ENCODE measurements at places on chromosomes 7 and 10.

DNA sequence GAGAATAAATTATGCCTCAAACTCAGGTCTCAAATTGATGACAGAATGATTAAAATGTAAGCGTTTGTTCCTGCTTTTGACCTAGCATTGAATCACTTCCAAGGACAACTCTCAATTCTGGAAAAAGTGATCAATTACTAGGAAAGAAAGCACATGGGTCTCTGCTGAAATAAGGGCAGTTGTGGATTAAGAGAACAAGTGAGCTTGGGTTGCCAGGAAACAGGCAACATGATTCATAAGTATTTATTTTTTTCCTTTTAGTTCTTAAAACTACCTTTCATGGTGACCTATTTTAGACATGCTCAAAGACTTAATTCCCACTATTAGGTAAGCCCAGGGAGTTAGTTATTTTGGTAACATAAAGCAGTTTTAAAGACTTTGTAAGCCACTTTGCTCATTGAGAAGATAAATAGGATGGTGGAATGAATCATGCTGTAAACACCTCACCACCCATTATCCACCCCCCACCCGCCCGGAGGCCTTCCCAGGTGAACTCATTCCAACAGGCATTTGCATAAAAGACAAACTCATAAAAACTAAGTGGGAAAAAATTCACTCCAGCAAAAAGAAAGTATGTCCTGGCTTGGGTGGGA is 728.3 kb downstream of the SORCS1 start:
- no peak for DNase-seq

DNA sequence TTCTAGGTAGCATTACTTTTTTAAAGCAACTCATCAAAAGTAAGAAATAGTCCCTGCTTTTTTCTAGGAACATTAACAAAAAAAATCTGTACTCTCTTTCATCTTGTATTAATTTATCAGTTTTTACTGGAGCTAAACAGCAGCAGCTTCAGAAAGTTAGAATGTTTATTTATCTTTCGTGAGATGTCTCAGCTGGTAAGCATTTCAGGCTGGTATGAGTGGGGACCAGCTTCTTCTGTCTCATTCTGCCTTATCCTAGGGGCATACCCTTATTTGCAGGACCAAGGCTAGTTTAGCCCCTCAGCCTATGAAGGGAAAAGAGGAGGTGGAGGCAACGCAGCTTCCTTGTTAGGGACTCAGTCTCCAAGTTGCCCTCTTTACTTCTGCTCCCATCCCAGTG is 35.1 kb downstream of the LANCL2 start:
- no peak for DNase-seq

DNA sequence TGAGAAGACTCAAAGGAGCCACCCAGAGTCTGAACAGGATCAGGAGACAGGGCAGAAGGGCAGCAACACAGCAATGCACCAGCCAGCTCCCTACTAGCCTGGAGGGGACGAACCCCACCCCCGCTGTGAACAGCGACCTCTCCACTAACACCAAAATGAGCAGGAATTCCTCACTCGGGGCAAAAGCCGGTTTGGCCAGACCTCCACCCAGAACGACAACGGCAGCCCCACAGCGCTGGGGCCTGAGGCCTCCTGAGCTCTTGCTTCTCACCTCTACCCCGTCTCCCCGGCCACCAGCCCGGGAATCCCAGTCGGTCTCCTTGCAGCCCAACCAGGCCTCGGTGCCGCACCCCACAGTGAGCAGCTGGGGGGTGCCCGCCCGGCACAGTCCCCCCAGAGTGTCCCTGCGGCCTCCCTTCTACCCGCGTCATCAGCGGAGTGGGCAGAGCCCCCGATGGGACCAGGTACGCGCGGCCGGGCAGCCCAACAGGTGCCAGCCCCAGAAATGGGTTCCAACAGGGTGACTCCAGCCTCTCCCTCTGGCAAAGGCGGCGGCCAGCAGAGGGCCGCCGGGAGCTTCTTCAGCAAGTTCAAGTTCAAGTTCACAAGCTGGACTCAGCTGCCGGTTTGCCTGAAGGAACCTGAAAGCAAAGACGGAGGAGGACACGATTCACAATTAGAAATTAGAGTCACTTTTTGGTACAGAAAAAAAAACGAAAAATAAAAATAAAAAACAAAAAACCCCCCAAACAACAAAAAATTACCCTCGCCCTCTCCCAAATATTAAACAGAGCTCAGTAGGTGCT is 129.0 kb downstream of the MARCHF5 start:
- peak; percentile 3 for DNase-seq

GRCh38 chr7:35253460-35253709 is 515 bp downstream of the TBX20 start:
- no peak for DNase-seq

DNA sequence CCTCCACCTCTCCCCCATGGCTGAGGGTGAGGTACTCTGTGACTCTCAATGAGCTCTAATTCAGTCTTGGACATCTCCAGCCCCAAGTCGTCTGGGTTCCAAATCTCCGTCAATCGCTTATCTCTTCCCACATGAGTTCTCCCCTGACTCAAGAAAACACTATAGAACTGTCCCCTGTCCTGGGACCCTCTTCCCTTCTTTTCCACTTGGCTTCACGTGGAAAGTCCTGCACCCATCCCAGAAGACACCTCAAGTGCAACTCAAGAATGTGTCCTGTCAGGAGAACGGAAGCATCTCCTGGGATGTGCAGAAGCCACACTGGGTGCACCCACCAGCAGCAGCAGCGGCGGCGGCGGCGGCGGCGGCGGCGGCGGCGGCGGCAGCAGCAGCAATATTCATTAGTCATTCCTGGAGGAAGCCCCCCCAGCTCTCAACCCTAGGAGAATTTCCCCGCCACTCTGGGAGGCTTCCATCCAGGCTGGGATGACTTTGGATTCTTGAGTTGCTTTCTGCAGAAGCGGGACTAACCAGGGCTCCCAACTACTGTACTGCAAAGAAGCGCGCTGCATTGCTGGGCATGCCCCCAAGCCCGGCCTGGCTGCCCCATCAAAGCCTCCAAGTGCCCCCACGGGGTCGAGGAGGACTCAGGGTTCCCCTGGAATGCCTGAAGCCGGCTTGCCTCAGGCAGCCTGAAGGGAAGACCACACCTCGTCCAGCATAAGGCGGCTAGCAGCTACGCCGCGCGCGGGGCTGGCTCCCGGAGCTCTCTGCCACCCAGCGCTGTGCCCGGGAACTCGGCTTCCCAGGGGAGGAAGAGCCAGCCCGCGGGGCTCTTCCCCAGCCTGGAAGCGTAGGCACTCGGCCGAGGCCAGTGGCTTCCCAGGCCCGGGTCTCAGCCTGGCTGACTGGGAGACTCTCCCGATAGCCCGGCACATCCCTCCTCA is 1.0 kb downstream of the CRTAC1 start:
- DNase-seq: no peak

DNA sequence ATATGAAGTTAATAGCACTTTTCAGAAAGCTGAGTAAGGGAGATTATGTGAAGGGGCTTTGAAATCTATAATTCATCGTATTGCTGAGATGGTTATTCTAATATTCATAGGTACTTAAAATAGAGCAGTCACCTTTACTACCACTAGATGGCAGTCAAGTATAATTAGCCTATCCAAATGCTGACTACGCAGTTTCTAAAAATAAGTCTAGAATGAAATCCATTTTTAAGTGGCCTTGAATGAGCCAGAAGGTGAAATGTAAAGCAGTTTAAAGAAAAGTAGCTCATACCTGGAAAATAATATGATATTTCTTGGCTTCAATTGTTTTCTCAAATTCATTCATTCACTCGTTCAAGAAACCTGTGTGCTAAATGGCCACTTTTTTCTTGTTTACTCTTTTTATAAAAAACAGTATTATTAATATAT is 1277.1 kb downstream of the GATA3 start:
- DNase-seq: no peak

DNA sequence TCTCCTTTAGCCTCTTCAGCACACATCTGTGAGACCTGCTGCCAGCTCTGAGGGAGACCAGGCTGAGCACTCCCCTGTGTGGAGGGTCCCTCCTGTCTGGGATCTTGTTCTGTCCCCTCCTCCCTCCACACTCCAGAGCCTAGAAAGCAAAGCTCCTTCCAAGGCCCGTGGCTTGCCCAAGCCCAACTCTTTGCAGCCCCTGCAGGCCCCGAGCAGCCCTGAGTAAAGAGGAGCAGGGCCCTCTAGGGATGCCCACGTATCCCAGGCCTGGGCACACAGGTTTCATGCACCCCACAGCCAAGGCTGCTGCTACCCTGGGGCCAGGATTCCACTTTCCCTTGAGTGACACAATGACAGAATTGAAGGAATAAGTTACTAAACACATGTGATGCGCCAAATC is 24.0 kb downstream of the COBL start:
- no peak for DNase-seq

GRCh38 chr7:51249187-51249945 is 67.2 kb downstream of the COBL start:
- DNase-seq: no peak

- no peak for DNase-seq
Observed at GRCh38 chr10:116538992-116539391, 6.7 kb upstream of the PNLIP start.

DNA sequence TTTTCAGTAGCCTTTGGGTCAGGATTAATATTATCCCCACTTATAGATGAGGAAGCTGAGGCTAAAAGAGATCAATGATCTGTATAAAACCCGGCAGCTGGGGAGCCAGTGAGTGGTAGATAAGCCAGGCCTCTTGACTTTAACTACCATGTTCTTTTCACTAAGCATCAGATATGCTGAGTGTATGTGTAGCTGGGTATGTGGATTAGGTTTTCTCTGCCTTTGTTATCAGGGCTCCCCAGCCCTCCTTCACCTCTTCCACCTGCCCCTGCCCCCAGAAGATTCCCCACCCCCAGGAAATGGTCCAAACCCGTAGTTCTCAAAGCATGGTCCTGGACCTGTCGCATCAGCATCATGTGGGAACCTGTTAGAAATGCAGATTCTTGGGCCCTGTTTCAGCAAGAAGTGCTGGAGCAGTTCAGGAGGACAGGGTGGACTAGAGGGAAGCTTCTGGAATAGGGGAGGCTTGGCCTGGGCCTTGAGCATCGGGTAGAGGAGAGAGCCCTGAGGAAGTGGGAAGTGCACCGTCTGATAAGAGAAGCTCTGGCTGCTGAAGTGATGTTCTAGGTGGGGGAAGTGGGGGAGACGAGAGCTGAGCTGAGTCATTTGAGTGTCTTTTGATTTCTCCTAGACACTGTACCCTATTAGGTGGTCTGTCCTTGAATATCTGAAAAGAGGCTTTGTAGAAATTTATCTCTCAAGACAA is 101.3 kb downstream of the HIF1AN start:
- DNase-seq: no peak

GRCh38 chr10:6535156-6535764 is 44.8 kb downstream of the PRKCQ start:
- DNase-seq: no peak

GRCh38 chr7:99449326-99449725 is 10.6 kb downstream of the CPSF4 start:
- no peak for DNase-seq

GRCh38 chr10:97593421-97593820 is 3.9 kb downstream of the C10orf62 start:
- DNase-seq: no peak

DNA sequence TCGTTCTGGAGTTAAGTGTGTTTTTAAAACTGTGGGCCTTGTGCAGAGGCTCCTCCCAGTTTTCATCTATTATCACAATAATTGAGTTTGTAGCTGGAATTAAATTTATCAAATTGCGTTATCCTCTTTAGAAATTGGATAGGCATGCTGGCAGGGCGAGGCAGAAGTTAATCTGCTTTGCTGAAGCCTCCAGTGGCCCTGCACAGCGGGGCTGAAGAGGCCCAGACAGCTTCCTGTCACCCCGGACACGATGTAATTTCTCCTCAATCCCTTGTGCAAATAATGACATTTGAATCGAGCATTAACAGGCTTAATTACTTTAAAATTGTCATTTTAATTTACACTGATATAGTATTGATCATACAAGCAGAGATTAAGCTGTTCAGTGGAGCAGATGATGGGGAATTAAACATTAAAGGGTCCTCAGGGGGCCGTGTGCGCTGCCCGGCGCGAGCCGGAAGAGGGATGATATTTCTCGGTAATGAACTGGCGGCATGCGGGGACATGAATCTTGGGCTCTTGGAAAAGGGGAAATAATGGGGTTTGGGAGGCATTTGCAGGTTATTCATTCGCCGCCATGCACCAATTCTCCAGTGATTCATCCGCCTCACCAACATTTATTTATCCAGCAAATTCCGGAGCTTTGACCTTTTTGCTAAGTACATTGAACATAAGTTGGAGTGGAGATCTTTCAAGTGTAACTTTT is 118.5 kb downstream of the NKX6-2 start:
- no peak for DNase-seq

- DNase-seq: no peak
Observed at GRCh38 chr10:109030581-109031210, 892.6 kb downstream of the XPNPEP1 start.

- DNase-seq: no peak
Observed at GRCh38 chr7:46146454-46147255, 225.6 kb upstream of the IGFBP3 start.

- peak; percentile 71 for DNase-seq
Observed at GRCh38 chr7:25259487-25260243, 31.4 kb upstream of the NPVF start.

DNA sequence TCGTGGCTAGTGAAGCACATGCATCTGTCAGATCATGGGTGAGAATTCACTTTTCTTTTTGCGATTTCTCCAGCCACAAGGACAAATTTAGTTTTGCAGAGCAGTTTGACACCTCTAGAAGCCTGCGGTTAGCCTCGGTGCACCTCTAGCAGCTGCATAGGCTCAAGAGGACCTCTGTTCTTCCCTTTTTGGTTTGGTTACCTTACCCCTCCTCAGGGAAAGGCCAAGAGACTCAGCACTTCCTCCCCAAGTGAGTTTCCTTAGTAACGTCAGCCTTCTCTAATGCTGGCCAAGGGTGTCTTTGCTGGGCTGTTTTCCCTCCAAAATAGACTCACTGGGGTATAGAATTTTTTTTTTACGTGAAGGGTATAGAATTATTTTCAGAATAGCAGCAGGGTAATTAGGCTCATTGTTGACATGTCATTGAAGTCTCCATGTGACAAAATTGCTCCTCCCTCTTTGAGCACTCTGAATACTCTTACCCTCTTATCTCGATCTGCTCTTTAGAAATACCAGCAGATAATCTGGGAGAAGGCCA is 97.8 kb downstream of the AUTS2 start:
- DNase-seq: no peak

- no peak for DNase-seq
Observed at GRCh38 chr10:76915316-76915715, 722.3 kb downstream of the KCNMA1 start.

- DNase-seq: no peak
Observed at GRCh38 chr7:142774826-142775225, 4.1 kb downstream of the PRSS2 start.

DNA sequence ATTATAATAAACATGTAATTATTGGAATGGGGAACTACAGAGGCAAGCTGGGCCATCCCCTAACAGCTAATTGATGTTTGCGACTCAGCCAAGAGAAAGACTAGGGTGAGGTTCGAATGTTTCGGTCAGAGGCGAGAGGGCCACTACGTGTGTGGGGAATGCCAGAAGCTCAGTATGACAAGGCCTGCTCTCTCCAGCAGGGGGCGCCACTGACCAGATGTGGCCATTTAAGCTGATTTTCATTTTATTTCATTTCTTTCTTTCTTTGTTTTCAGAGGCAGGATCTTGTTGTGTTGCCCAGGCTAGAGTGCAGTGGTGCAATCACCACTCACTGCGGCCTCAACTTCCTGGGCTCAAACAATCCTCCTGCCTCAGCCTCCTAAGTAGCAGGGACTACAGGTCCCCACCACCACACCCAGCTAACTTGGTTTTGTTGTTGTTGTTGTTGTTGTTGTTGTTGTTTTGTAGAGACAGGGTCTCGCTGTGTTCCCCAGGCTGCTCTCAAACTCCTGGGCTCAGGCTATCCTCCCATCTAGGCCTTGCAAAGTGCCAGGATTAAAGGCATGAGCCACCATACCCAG is 38.1 kb downstream of the TMEM130 start:
- DNase-seq: peak; percentile 62
